ENCODE measurements at places on chromosomes 4 and X.

DNA sequence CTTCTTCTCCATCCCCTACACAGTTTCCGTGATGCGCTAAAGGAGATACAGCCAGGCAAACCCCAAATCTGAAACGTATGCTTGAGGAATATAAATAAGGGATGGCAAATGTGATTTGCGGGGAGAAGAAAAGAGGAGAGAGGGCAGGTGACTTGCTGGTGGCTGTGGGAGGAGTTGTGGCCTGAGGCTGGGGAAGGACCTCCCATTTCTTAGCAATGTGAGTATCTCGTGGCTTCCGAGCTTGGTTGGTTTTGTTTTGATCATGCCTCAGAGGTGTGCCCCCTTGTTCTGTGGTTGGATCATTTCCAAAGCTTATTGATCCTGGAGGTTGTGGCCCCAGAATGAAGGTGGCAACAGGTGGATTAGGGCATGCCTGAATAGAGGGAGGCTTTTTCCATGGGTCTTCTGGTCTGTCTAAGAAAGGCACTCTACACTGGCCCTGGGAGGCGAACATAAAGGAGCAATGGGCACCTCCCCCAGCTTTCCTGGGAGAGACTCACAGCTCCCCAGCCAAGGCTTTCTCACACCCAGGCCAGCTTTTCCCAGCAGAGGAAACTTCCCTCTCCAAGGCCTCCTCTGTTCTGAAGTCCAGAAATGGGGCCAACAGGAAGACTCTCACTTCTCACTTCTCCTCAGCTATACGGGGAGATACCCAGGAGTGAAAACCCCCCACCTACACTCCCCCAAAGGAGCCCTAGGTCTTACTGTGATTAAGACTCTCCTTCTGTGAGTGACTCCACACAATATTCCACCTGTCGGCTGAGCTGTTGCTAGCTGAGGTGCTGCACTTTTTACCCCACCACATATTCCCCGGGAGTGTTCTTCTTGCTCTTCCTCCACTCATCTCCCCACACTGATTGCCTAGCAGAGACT lies 40.0 kb downstream of the C4orf51 start:
- DNase-seq, result peak; percentile 4

- peak; percentile 5 for DNase-seq
These were observed 23.7 kb upstream of the CASK start for GRCh38 chrX:41946989-41947612.

GRCh38 chrX:103187953-103188475 lies 26.9 kb upstream of the BEX4 start:
- DNase-seq, result no peak

DNA sequence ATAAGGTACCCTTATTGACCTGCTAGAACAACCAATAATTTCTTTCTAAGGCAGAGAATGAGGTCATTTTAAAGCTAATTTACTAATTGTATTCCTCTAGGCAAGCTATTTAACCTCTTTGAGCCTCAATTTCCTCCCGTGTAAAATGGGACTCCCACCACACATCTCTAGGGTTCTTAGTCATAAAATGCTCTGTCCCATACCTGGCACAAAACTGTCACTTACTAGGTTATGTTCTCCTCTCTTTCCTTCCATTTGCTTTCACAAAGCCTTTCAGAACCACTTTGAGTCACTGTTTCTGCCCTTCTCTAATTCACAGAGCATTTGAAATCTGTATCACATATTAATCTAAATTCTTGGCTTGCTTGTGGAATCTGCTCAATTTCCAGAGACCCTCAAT lies 2.4 kb upstream of the GPR82 start:
- DNase-seq, result no peak

DNA sequence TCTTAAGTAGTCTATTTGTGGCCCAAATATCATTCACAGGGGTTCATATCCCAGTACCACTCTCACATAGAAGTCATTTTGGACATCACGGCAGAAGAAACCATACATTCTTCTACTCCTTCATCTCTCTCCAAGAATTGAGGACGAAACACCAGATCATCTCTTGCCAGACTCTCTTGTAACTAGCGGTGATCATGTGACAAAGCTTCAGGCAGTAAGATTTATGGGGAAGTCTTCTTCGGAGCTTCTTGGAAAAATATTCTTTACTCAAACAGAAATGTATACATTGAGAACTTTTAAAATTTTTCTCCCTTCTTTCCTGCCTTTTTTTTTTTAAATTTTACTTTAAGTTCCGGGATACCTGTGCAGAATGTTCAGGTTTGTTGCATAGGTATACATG lies 4.7 kb upstream of the TBC1D19 start:
- DNase-seq, result no peak

- DNase-seq, result no peak
These were observed 89.7 kb downstream of the TMEM131L start for GRCh38 chr4:153555730-153556434.

DNA sequence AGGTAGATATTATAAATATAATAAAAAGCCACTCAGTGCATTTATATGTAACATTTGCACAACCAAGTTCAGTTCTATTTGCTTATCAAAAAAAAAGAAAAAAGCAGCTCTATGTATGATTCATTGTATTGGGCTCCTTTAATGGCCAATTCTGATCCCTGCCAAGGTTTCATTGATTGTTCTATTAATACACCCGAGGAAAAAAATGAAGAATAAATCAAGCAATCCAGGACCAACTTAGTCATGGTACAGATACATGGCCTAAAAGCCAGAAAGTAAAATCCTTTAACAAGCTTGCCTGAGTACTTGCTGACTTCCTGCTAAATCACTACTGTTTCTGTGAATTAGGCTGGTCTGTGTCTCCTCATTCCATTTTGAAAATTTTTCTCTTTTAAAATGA lies 77.6 kb upstream of the PCDH7 start:
- no peak for DNase-seq

Measured in activated CD4-positive, alpha-beta T cell treated with anti-CD3 and anti-CD28 coated beads for 4 hours (primary cell).